CD14-positive monocyte (primary cell): ENCODE measurements at places on chromosomes 12 and 14. TPM values are rescaled to one million over a fixed set of nuclear protein-coding genes. Genes with fewer than 3 reads are reported as not detected.

MMP17 gene
- 3.0 TPM for polyA plus RNA-seq

C14orf39 gene
- not detected in 2 replicates for polyA plus RNA-seq

MAP3K9 gene
- not detected for polyA plus RNA-seq

LTBP2 gene
- 0.24 and 0.37 TPM in 2 replicates for polyA plus RNA-seq

GPR137C gene
- polyA plus RNA-seq = not detected

PRORP gene
- 5.9 and 10.7 TPM in 2 replicates for polyA plus RNA-seq

GRCh38 chr12:55684761-55685370 lies 22.8 kb downstream of the ITGA7 start:
- H3K4me3 ChIP-seq = no peak overlapping the region
- no peaks in the 10 kb centered on the region for H3K27me3 ChIP-seq
- H3K4me1 ChIP-seq = peaks cover 23% of the 10 kb centered on the region

DNA sequence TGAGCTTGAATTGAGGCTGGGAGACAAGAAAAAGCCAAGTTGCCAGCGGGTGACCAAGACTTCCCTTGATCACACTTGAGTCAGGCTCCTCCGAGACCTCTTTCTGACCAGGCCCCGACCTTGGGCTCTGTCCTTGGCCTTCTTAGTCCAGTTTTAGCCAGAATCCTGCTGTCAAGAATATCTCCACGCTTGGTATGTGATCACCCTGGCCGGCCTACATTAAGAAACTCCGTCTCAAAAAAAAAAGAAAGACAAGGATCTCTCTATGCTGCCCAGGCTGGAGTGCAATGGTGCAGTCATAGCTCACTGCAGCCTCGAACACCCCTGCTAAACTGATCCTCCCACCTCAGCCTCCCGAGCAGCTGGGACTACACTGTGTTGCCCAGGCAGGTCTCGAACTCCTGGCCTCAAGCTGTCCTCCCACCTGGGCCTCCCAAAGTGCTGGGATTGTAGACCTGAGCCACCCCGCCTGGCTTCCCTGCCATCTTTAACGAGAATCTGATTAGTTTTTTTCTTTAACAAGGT lies 1.0 kb upstream of the ITPK1 start:
- DNase-seq = no peak
- H3K4me1 ChIP-seq = peaks cover 82% of the 10 kb centered on the region
- peak overlapping the region; percentile 82 for H3K4me3 ChIP-seq
- H3K27me3 ChIP-seq = no peaks in the 10 kb centered on the region
- H3K27ac ChIP-seq = peak overlapping the region; percentile 99

DNA sequence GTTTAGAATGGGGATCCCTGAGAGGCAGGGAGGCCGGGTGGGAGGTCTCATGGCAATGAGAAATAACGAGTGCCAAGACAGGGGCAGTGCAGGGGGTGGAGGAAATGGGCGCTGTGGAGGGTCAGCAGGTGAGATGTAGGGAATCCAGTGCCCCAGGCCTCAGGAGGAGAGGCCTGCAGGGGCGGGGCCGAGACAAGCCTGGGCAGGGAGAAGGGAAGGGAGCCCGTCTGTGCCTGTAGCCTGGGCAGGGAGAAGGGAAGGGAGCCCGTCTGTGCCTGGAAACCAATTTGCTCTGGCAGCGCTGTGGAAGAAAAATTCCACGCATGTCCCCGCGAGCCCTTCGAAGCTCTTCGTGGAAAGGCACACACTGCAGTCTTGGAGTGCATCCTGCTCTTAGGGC lies 10.6 kb upstream of the NCOR2 start:
- H3K4me3 ChIP-seq = no peak overlapping the region
- DNase-seq = no peak
- no peak overlapping the region for H3K27ac ChIP-seq
- no peaks in the 10 kb centered on the region for H3K27me3 ChIP-seq

- H3K4me1 ChIP-seq = no peaks in the 10 kb centered on the region
- H3K27me3 ChIP-seq = peaks cover 31% of the 10 kb centered on the region
- no peak overlapping the region for H3K4me3 ChIP-seq
- H3K27ac ChIP-seq = no peak overlapping the region
These were observed 248.7 kb upstream of the EGLN3 start for GRCh38 chr14:34199585-34199984.

DNA sequence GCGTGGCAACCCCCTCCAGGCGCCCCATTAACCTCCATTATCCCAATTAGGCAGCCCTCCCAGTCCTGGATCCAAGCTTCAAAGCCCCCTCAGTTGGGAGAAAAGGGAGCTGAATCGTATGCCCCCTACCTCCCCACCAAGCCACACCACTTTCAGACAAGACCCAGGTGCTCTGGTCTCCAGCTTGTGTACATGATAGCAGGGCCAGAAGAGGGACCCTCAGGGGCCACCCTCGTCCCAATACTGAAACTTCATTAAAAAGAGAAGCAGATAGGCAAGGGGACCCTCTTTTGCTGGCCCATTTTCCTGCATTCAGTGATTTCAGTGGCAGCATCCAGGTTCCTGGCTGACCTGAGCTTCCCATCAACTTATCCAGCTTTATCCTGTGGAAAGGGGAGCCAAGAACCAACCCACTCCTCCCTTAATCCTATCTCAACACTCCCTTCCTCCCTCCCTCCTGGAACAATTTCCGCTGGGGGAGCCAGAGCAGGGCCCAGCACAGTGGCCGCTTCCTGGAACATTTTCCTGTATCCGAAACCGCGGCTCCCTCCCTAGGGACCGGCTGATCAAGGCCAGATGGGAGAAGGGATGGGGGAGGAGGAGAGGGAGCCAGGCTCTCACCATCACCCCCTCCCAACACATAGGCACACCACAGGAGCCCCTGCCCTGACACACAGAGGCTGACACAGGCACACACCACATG lies 9.5 kb upstream of the SP7 start:
- H3K36me3 ChIP-seq = no peaks in the 10 kb centered on the region
- H3K27ac ChIP-seq = no peak overlapping the region
- H3K4me3 ChIP-seq = no peak overlapping the region
- H3K27me3 ChIP-seq = no peaks in the 10 kb centered on the region

GRCh38 chr12:70482764-70483163 lies 116.7 kb downstream of the KCNMB4 start:
- no peak overlapping the region for H3K4me3 ChIP-seq
- no peak for DNase-seq
- H3K4me1 ChIP-seq = no peaks in the 10 kb centered on the region
- H3K27ac ChIP-seq = no peak overlapping the region
- no peaks in the 10 kb centered on the region for H3K27me3 ChIP-seq
